Stimulated activated CD4-positive, alpha-beta T cell treated with anti-CD3 and anti-CD28 coated beads, Interleukin-12 subunit alpha, Interleukin-12 subunit beta, amount 100 ng/mL, for 48 hours (primary cell): ENCODE measurements at places on chromosomes 3 and 15.

GRCh38 chr15:53525894-53526293 lies 233.6 kb downstream of the WDR72 start:
- DNase-seq, result no peak

GRCh38 chr15:47846128-47846868 lies 129.0 kb downstream of the SEMA6D start:
- DNase-seq, result no peak

DNA sequence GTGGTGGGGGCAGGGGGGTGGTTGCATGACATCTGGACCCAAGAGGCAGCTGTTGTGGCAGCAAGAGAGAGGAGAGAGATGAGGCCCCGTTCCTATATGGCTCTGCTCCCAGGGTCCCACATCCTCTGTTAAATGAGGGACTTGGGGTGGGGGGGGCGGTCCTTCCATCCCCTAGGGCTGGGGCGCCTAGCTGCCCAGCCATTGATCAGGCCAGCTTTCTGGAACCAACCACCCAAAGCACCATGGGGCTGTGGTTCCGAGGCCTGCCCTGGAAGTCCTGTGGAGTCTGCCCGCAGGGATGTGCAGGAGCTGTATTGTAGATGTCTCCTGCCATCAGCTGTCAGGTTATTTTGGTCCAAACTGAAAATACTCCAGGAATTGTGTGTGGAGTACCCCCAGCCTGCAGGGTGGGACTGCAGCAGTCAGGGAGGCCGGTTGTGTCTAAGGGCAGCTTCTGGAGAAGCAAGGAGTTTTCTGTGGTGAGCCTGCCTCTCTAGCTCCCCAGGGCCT lies 5.2 kb downstream of the FURIN start:
- DNase-seq, result no peak

DNA sequence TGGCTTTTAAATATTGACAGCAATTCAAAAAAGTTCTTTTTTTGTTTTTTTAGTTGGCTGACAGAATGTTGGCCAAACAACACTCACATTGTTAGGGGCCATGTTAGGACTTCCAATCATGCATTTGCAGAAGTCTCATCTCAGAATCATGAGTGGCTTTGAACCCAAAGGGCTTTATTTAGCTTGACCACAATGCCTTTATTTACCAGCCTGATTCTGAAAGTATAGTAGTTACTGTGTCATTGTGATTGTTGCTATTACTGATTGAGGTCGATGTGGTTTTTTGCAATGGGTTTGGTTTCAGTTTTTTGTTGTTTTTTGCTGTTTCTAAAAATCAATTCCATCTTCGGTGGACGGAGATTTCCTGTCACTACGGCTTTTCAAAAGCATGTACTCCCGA lies 7.2 kb downstream of the GLDN start:
- no peak for DNase-seq

DNA sequence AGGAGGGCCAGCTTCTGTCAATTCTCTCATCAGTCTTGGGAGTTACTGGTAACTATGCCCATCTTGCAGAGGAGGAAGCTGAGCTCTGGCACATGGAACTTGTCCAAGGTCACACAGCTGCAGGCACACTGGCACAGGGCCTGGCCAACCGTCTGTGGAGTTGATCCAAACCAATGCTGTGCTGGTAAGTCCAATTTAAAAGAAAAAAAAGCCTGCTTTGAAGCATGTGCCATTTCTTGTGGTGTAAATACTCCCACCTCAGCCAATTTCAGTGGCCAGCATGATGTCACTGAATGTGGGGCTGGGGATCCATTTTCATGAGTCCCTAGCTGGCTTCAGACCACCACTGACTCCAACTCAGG lies 83.4 kb downstream of the CHSY1 start:
- DNase-seq, result no peak

DNA sequence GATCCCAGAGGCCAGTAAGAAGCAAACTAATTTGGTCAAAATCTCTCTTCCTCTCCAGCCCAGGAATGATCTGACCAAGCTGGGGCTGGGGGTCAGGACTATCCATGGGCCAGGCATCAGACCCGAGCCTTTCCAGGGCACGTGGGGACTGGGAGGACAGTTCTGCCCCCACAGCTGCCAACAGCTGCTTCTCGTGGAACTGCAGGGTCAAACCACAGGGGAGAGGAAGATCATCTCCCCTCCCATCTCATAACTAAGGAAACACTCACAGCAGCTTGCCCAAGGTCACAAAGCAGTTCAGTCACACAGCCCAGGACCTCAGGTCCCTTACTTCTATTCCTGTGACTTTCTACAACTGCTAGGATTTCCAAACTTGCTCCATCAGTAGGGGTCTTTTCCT lies 47.1 kb downstream of the DAPK2 start:
- DNase-seq, result no peak
